ENCODE measurements at places on chromosomes 11 and 22.

DNA sequence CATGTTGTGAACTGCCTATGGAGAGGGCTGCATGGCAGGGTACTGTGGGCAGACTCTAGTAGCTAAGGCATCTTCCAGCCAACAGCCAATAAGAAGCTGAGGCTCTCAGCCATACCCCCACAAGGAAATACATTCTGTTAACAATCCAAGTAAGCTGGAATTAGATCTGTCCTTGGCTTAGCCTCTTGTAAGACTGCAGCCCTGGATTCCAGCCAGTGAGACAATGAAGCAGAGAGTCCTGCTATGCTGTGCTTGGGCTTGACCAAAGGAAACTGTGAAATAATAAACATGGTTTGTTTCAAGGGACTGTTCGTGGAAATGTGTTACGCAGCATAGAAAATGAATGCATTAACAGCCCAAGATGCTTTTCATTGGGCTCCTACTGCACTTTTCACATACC, 1097.4 kb upstream of the CCDC90B start:
- DNase-seq: no peak

DNA sequence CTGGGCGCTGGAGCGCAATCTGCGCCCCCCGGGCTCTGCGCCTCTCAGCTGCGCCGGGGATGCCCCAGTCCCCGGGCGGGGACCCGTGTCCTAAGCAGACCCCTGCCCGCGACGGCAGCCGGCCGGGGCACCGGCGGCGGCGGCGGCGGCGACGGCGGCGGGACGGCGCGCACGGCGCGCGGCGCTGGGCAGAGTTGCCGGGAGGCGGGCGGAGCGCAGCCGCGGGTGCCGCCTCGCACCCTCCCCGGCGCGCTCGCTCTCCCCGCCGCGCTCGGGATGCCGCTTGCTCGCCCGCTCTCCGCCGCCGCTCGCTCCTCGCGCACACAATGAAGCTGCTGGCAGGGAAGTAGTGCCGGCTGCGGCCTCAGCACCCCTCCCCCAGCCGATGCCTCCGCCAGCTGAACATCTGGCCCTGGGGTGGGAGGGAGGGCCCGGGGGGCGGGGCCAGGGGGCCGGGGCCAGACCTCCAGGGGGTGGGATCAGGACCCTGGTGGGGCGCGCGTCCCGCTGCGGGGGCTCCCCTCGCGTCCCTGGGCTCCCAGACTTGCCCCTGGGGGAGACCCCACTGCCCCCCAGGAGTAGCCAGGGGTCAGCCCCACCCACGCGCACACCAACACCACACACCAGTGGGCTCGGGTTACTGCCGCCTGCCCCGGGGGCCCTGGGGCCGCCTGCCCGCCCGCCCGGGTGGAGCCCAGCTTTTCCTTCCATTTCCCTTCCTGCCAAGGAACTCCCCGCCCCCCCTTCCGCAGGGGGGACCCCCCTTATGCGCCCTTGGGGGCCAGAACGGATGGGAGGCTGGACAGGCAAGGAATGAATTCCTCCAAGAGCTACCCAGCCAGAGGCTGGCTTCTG, at the start of gene RCOR2:
Gene RCOR2 (minus strand): TSS at position 328 of the 855 bp plus-strand sequence. CDS start 708 bp downstream, outside the sequence.
- DNase-seq: peak; percentile 76

DNA sequence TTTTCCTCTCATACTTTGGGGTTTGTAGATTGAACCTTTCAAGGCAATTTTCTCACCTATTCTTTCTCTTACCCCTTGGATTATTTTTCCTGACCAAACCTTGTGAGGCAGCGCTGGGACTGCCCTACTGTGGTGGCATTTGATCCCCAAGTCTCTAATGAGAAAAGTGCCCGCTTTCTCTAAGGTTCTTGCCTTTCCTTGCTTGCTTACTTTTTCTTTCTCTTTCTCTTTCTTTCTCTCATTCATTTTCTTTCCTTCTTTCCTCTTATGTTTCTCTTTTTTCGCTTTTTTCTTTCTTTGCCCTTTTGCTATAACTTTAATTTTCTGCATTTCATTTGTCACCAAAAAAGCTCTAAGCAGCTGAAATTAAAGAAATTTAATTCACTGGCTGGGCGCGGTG, 40.7 kb upstream of the ADSL start:
- DNase-seq: no peak

DNA sequence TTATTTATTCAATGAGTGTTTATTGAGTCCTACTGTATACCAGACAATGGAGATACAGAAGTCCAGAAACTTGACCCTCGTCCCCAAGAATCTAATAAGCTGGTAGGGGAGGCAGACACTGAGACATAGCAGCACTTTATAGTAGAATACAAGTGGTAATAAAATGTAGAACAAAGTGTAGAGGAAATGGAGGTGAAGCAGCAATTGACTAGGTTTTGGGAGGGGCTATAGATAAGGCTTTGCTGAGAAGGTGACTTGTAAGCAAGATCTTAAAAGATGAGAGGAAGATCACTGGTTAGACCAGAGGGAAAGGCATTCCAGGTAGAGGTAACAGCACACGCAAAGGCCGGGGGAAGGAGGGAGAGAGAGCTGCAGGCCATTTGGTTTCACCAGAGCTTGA, 57.3 kb downstream of the ZBTB16 start:
- DNase-seq: no peak

DNA sequence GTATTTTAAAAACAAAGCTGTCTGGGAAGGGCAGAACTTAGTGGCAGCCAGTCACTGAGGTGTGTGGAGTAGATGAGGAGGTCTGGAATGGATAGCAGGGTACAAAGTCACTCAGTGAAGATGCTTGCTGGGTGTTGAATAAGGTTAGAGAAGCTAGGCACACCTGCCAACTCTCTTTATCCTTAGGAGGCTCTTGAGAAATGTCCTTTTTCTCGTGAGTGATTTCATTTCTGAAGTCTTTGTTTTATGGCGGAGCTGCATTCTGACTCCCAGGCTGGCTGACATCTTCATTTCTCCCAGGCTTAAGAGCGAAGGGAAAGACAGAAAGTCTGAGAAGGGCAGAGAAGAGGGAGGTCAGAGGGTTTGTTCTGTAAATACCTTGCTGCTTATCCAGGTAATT, 31.0 kb downstream of the CECR2 start:
- DNase-seq: no peak

- DNase-seq: no peak
These were observed 38.4 kb downstream of the DRD2 start for GRCh38 chr11:113436672-113437252.

DNA sequence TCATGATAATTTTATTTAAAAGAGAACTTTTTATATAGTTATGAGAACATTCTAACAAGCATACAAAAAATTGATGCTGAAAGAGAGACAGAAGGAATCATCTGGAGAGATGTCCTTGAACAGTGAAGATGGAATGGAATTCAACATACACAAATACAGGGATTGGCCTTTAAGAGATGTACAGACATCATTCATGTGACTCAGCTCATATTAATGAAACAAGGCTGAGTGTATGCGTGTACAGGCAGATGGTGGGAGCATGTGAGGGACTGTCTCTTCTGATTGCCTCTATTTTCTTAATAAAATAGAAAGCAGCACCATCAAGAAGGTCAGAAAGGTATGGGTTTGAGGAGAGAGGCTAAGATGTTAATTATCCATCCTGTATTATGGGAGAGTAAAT, 793.3 kb downstream of the CNTN5 start:
- no peak for DNase-seq

- no peak for DNase-seq
These were observed 30.4 kb downstream of the NEAT1 start for GRCh38 chr11:65452806-65453490.

DNA sequence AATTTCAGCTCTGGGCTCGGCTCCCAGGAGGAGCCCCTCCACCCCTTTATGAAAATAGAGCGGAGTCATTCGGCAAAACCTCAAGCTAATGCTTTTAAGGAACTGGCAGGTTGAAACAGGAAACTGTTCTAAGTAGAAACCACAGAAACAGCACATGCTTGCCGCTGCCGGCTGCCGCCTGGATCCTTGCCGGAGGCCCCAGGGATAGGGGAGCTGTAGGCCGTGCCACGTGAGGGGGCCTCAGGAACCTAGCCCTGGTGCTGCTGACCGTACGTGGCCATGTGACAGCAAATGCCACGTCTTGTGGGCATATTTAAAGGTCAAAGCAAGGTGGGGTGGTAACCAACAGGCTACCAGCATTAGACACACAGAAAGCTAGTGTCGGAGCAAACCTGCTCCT, 77.9 kb upstream of the TIMP3 start:
- no peak for DNase-seq

- DNase-seq: no peak
These were observed 28.5 kb downstream of the LRRC74B start for GRCh38 chr22:21074102-21074715.

DNA sequence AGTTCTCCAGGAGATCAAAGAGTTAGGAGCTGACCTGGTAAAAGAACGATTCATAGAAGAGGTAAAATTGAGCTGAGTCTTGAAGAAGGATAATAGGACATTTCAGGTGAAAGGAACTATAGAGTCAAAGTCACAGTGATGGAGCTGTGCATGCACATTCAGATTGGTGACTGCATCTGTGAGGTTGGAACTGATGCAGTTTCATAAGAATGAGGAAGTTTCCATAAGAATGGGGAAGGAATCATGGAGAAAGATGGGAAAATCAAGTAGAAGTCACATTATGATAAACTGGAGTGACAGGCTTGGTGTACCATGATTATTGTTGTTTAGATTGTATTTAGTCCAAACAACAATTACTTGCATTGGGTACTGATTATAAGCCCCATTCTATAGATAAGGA, 232.2 kb downstream of the FAM76B start:
- no peak for DNase-seq

GRCh38 chr22:46107753-46108563, 42.4 kb upstream of the PPARA start:
- DNase-seq: no peak

- DNase-seq: no peak
These were observed 48.8 kb downstream of the MAPK1 start for GRCh38 chr22:21818487-21819182.
